ENCODE measurements at places on chromosomes 2 and 18.
A peak's percentile ranks its signal among the peaks of the same experiment; 100 is the strongest.

GRCh38 chr2:46748735-46749531 lies 166.7 kb downstream of the MCFD2 start:
- no peak for DNase-seq

GRCh38 chr2:62209427-62209991 lies 13.6 kb downstream of the B3GNT2 start:
- DNase-seq: no peak

GRCh38 chr2:10654069-10654468 lies 35.7 kb downstream of the NOL10 start:
- peak; percentile 7 for DNase-seq

DNA sequence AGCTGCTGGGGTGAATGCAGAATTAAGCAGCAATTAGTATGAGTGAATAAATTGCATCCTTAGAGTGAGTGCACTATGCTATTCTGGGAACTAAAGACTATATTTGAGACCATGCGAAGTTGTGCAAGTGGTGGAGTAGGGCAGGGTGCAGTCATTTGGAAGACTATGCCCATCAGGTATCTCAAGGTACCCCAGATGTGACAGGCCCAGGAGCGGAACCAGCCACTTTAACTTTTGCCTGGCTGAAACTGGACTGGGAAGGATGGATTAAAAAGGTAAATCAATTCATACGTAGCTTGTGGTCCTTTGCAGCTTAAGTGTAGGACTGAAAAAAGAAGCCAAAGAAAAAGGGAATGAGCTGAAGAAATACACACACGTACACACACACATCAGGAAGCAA lies 1.7 kb downstream of the KYNU start:
- no peak for DNase-seq

DNA sequence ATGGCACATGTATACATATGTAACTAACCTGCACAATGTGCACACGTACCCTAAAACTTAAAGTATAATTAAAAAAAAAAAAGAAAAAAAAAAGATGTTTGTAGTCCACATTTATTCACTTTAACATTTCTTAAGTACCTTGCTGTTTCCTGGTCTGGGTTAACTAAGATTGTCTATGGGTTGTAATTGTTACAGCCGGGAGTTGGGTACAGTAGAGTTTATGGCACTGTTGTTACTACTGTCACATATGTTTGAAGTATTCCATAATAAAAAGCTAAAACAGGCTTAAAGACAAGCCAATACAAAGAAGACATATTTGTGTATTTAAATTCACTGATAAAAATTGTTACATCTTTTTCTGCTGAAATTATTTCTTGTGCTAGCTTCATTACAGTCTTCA lies 36.2 kb downstream of the GCC2 start:
- DNase-seq: no peak

GRCh38 chr18:31490387-31490786 lies 7.6 kb upstream of the DSG2 start:
- no peak for DNase-seq

DNA sequence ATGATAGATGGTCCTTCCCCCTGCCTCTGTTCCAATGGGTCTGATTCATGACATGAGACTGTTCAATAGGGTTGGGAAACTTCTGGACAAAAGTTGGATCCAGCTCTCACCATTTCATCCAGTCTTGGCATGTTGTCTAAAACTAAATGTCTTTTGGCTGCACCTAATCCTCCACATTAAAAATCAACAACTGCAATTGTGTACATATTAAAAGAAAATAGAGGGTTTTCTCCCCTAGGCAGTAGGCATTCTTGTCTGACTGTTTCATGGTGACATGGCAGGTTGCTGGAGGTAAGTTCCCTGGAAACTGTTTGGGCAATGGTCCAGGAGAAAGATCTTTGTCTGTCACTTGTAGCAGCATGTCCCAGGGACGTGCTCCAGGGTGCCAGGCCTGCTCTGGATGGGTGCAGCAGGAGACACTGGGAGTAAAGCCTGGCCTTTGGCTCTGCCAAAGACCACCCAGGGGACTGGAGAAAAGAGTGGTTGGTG lies 135.8 kb downstream of the TCF4 start:
- no peak for DNase-seq

All from effector CD4-positive, alpha-beta T cell (primary cell).